ENCODE measurements at places on chromosomes 4 and X.

DNA sequence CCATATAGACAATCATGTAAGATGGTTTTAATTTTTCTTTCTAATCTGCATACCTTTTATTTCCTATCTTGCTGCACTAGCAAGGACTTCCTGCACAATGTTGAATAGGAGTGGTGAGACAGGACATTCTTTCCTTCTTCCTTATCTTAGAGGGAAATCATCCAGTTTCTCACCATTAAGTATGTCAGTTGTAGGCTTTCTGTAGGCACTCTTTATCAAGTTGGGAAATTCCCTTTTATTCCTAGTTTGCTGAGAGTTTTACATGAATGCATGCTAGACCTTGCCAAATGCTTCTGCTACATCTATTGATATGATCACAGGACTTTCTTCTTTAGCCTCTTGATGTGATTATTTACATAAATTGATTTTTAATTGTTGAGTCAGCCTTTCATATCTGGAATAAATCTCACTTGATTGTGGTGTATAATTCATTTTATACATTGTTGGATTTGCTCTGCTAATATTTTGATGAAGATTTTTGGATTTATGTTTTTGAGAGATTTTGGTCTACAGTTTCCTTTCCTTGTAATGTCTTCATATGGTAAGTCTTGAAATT is 23.8 kb downstream of the RNF175 start:
- no peak for DNase-seq

- no peak for DNase-seq
Observed at GRCh38 chr4:2219233-2219760, 22.6 kb downstream of the HAUS3 start.

DNA sequence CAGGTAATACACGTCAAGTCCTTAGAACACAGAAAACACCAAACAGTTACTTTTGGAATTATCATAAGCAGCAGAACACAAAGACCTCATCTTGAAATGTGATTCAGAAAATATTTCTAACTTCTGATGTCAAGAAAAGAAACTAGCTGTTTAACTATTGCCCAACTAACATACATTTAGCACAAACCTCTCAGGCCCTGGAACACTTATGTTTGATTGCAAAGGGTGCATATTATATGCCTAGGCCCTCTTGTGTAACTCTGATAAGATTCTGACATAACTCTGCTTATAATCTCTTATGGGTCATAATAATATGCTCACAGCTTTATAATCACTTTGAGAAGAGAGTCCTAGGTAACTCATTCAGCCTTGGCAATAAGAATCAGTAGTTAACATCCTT is 62.6 kb downstream of the TBC1D9 start:
- no peak for DNase-seq

DNA sequence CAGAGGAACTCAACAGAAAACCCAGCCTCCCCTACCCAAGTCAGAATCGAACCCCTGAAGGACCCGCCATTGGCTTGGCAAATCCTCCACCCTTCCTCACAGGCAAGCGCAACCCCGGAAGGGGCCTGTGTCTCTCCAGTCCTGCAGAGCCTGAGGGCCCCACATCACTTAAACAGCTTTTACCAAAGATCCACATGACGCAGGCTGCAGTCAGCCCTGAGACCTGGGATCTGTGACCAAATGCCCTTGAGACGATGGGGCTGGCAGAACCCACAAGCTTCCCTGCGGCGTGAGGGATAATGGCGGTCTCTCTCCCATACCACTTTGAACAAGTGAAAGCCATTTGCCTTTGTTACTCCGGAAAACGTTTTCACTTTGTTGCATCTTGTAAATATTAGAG is 54.9 kb downstream of the ACOX3 start:
- no peak for DNase-seq

All from D721Med (cell line).